Activated gamma-delta T cell treated with anti-CD3 and anti-CD28 coated beads, Interleukin-2, amount 50 U/mL, for 16 hours (primary cell): ENCODE measurements at places on chromosomes 2 and 18.

- no peak for DNase-seq
Measured at GRCh38 chr18:35457140-35457704, 40.5 kb downstream of the INO80C start.

- no peak for DNase-seq
Measured at GRCh38 chr2:136091899-136092298, 26.1 kb downstream of the CXCR4 start.

DNA sequence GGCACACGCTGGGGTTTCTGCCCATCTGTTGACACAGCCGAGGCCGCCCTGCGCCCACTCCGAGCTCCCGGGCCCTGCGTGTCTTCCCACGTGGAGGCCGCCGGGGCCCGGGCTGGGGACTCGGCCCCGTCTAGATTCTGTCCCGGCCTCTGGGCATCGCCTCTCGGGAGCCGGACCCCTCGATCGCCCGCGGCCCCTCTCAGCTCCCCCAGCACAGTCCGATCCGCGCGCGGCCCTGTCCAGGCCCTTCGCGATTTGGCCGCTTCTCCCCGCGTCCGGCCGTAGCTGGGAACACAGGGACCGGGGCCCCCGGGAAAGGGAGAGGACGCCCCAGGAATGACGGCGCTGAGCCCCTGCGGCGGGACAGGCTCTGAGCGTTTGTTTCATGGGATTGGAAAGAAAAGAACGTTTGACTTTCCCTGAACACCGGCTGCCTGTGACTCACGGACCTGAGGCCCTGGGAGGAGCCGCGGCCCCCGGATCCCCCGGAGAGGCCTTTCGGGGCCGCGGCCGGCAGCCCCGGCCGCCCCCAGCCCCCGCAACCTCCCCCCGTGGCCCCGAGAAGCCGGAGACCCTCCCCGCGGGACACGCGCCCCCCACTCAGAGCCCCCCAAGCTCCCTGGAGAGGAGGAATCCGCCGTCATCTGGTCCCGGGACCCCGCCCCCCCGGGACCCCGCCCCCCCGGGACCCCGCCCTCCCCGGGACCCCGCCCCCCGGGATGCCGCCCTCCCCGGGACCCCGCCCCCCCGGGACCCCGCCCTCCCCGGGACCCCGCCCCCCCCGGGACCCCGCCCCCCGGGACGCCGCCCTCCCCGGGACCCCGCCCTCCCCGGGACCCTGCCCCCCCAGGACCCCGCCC is 62.7 kb upstream of the CTDP1 start:
- DNase-seq = no peak

- peak; percentile 54 for DNase-seq
Measured at GRCh38 chr18:48928787-48929186, 22.0 kb downstream of the SMAD7 start.

DNA sequence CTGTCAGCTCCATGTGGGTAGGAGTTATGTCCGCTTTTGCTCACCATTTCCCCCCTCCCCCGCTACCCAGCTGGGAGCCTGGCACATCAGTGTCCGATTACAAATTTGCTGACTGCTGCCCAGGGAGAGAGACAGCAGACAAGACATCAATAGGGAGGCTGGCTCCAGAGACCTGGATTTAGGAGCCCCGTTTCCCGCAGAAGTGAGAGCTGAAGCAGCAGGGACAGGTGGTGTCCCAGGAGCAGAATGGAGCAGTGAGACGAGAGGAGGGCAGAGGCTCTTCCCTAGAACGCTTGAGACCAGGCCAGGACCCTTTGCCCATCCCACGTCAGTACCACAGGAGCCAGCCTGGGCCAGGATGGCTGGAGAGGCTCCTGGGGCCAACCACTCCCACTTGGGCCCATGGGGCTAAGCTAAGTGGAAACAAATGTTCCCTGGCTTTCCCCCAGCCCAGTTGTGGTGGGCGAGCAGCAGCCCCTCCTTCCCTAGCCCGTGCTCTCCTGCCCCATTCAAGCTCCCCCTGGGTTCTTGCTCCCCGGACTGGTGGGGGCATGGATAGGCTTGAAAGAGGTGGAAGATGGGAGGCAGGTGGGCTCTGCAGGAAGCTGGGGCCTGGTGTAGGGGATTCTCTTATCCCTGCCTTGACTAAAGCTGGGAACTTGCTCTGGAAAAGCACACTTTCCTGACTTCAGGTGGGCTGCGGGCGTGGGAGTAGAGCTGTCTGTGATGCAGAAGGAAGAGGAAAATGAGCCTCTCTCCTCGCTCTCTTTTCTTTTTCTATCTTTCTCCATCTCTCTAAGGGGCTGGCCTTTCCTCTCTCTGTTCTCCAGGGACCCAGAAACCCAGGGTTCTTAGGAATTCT is 4.1 kb upstream of the WNT6 start:
- DNase-seq = no peak

GRCh38 chr2:161975813-161976160 is 98.2 kb downstream of the DPP4 start:
- DNase-seq = no peak

GRCh38 chr2:201191132-201191875 is 8.4 kb downstream of the CASP10 start:
- DNase-seq = no peak

GRCh38 chr2:36733215-36733614 is 36.7 kb downstream of the VIT start:
- DNase-seq = no peak

GRCh38 chr2:156115338-156115737 is 217.2 kb downstream of the NR4A2 start:
- DNase-seq = no peak

DNA sequence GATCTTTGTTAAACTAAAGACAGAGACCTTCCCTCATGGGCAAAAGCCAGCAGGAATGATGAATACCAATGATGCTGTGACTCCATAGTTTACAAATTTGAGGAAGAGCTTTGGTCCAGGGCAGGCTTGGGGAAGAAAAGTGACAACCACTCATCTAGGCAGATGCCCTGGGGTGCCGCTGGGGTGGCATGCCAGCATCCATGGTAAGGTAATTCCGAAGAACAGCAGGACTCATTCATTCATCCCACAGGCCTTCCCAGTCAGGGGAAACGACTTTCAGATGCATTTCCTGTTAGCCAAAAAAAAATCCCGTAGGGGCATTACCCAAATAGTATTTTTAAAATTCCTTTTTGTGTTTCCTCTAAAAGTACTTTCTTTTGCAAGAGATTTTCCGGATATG is 180.7 kb upstream of the SERPINE2 start:
- no peak for DNase-seq

- DNase-seq = no peak
Measured at GRCh38 chr2:239824046-239824694, 201.0 kb downstream of the NDUFA10 start.

DNA sequence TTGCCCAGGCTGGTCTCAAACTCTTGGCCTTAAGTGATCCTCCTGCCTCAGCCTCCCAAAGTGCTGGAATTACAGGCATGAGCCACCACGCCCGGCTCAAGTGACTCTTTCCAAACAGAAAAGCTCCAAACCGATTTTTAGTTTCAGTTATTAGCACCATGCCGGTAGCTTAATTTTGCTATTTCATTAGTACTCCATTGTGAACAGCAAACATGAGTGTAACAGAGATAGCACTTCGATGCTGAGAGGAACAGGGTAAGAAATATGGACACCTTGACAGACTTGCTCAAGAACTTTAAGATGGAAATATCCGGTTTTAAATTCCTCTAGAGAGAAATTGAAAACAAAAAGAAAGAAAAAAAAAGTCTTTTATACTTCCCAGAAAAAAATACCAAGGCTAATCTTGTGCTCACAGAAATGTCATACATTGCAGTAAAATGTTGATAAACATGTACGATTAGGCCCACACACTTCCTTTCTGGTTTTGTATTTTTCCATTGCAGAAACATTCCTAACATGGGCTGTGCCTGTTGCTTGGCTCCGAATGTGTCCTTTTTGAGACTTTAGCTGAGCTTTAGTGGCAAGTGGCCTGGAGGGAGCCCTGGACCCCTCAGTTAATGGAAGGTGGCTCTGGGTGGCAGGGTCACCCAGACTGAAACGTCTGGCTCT is 18.3 kb downstream of the FHL2 start:
- DNase-seq = no peak

DNA sequence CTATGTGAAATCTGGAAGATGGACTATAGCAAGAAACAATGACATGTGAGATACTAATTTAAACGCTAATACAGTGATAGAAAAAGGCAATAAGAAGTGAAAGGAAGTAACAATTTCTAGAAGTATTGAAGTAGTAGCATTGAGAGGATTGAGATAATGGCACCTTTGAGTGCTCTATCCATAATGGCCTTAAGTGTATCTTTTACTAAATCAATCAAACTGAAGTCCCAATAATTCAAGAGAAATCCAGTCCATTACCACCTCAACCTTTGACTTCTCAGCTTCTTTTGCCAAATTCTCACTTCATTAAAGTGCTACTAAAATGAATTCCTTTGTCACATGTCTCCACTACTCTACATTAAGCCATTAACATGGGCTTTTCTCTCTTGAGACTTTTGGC is 82.6 kb upstream of the KYNU start:
- DNase-seq = no peak
